A549 treated with AZD2906 at 1 μM for 4 hours (cell line): ENCODE measurements at places on chromosomes 2 and 18. TPM values are rescaled to one million over a fixed set of nuclear protein-coding genes. Genes with fewer than 3 reads are reported as not detected.

ATP6V1B1 gene
- 1.3 to 2.3 TPM (median 1.7 TPM) in 5 replicates for total RNA-seq

PRKD3 gene
- total RNA-seq, result 8.6 to 17.3 TPM (median 12.5 TPM) in 5 replicates

ATP9B gene
- total RNA-seq, result 13.3 to 15.8 TPM (median 15.5 TPM) in 5 replicates

SKOR2 gene
- not detected in 5 replicates for total RNA-seq

VWA3B gene
- 0.09 to 0.14 TPM (median 0.12 TPM) in 3 of 5 replicates, not detected in the others for total RNA-seq

ASPRV1 gene
- 0.20 to 0.38 TPM (median 0.25 TPM) in 5 replicates for total RNA-seq
